ENCODE measurements at places on chromosomes 1 and 21. TPM values are rescaled to one million over a fixed set of nuclear protein-coding genes. Genes with fewer than 3 reads are reported as not detected.

GRCh38 chr1:94015489-94015817, 105.5 kb downstream of the ABCA4 start:
- no peak overlapping the region for H3K27ac ChIP-seq
- no peak overlapping the region for H3K4me3 ChIP-seq
- DNase-seq, result no peak
- peaks cover 10% of the 10 kb centered on the region for H3K4me1 ChIP-seq
- H3K27me3 ChIP-seq, result peaks cover 8% of the 10 kb centered on the region

DNA sequence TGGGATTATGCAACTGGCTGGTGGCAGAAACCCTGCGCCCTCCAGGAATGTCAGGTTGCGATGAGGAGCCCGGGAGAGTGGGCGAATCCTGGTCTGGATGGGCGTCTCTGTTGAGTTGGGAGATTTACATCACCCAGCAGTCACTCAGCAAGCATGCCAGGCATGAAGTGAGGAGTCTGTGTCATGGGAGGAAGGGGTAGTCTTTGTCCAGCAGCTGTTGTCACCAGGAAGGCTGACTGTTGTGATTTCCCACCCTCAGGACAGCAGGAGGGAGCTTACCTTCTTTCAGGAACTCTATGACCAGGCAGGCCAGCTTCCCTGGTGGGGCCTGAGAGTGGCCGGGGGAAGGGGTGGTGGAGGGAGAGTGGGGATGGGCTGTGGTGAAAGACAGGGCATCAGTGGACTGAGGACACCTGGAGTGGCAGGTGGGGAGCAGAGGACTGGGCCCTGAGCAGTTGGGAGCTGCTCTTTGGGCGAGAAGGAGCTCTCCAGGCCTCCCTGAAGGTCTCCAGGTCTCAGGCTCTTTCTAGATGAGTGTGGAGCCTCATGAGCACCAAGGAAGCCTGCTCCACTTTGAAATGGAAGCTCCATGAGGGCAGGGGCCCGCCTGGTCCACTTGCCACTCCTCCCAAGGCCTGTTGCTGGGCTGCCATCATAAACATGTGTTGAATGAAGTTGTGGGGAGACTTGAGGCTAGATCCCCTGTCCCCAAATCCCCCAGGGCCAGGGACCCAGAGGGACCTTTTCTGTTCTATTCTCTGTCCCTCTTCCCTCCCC, 21.3 kb upstream of the PKP1 start:
- H3K4me1 ChIP-seq, result peaks cover 3% of the 10 kb centered on the region
- H3K36me3 ChIP-seq, result peaks cover 2% of the 10 kb centered on the region
- DNase-seq, result no peak
- no peak overlapping the region for H3K27ac ChIP-seq
- H3K4me3 ChIP-seq, result no peak overlapping the region

- H3K27me3 ChIP-seq, result no peaks in the 10 kb centered on the region
- no peak overlapping the region for H3K27ac ChIP-seq
- H3K4me1 ChIP-seq, result peaks cover 83% of the 10 kb centered on the region
- no peak for DNase-seq
- no peaks in the 10 kb centered on the region for H3K36me3 ChIP-seq
Measured at GRCh38 chr1:206465951-206466350, 4.3 kb upstream of the IKBKE start.

- no peak overlapping the region for H3K27ac ChIP-seq
- peaks cover 2% of the 10 kb centered on the region for H3K27me3 ChIP-seq
- H3K4me3 ChIP-seq, result no peak overlapping the region
- H3K4me1 ChIP-seq, result no peaks in the 10 kb centered on the region
Measured at GRCh38 chr1:94726981-94727685, 93.0 kb upstream of the SLC44A3 start.

DNA sequence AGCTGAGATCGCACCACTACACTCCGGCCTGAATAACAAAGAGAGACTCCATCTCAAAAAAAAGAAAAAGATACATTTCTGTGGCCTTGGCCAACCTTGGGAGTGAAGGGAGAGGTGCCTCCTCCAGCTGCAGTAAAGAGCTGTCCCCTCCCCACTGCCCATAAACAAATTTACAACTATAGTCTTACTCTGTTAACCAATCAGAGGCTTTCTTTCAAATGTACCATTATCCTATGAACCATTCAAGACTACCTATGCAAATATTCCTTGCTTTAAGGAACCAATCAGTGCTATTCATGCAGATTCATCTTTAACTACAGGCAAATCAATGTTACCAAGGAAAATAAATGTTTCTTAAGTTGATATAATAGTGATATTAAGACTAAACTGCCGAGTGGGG, 1.0 kb downstream of the CELA2B start:
- no peak for DNase-seq
- H3K36me3 ChIP-seq, result no peaks in the 10 kb centered on the region
- no peaks in the 10 kb centered on the region for H3K4me1 ChIP-seq
- H3K27me3 ChIP-seq, result no peaks in the 10 kb centered on the region
- H3K27ac ChIP-seq, result no peak overlapping the region
- no peak overlapping the region for H3K4me3 ChIP-seq

GRCh38 chr1:162230517-162230916, 146.1 kb downstream of the SPATA46 start:
- H3K27ac ChIP-seq, result no peak overlapping the region
- no peaks in the 10 kb centered on the region for H3K36me3 ChIP-seq
- H3K4me1 ChIP-seq, result no peaks in the 10 kb centered on the region
- no peak overlapping the region for H3K4me3 ChIP-seq

- H3K27ac ChIP-seq, result no peak overlapping the region
- H3K36me3 ChIP-seq, result no peaks in the 10 kb centered on the region
- peaks cover 30% of the 10 kb centered on the region for H3K27me3 ChIP-seq
- no peak overlapping the region for H3K4me3 ChIP-seq
Measured at GRCh38 chr1:5611851-5612250, 380.4 kb downstream of the NPHP4 start.

GRCh38 chr1:192171123-192171522, 12.9 kb downstream of the RGS18 start:
- DNase-seq, result no peak
- H3K36me3 ChIP-seq, result no peaks in the 10 kb centered on the region
- H3K27ac ChIP-seq, result no peak overlapping the region
- H3K27me3 ChIP-seq, result no peaks in the 10 kb centered on the region
- no peak overlapping the region for H3K4me3 ChIP-seq

- H3K4me3 ChIP-seq, result no peak overlapping the region
- H3K27ac ChIP-seq, result no peak overlapping the region
- no peaks in the 10 kb centered on the region for H3K4me1 ChIP-seq
Measured at GRCh38 chr1:177287270-177287669, 116.5 kb downstream of the BRINP2 start.

GRCh38 chr1:14113841-14114567, 414.0 kb downstream of the PRDM2 start:
- peaks cover 11% of the 10 kb centered on the region for H3K27me3 ChIP-seq
- no peaks in the 10 kb centered on the region for H3K4me1 ChIP-seq
- no peaks in the 10 kb centered on the region for H3K36me3 ChIP-seq
- DNase-seq, result peak; percentile 21
- H3K27ac ChIP-seq, result no peak overlapping the region
- no peak overlapping the region for H3K4me3 ChIP-seq

DNA sequence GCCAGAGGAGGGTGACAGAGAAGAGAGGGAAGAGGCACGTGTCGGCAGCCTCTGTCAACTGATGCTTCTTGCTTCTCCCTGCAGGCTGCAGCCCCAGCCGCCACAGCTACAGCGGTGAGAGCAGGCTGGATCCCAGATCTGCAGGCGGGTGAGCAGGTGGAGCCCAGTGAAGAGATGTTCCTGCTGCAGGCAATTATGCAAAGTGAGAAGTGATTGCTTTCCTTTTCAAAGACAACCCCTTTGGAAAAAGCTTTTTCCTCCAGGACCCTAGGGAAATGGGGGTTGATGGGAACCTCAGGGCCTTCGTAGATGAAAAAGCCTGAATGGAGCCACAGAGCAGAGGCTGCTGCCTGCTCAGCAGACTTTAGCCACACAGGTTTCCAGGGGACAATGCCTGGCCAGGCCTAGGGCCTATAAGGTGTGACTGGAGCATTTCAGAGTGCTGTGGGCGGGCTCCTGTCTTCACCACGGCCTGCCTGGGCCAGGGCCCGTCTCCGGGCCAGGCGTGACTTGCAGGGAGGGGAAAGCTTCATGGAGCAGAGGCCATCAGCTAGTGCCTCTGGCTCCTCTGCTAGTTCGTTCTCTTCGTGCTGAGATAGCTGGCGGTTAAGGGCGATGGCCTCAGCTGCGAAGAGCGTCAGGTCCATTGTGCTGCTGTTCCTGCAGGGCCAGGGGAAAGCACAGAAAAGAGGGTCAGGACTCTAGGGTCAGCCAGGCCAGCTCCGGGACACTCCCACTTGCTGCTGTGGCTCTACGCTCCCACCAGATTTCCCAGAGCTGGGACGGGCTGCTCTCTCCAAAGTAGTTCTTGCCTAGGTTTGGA, 6.9 kb upstream of the KNCN start:
- no peak for DNase-seq
- no peaks in the 10 kb centered on the region for H3K36me3 ChIP-seq
- H3K4me3 ChIP-seq, result no peak overlapping the region
- no peaks in the 10 kb centered on the region for H3K4me1 ChIP-seq
- H3K27ac ChIP-seq, result no peak overlapping the region

- H3K27ac ChIP-seq, result no peak overlapping the region
- peaks cover 42% of the 10 kb centered on the region for H3K27me3 ChIP-seq
- no peak overlapping the region for H3K4me3 ChIP-seq
- H3K36me3 ChIP-seq, result no peaks in the 10 kb centered on the region
Measured at GRCh38 chr1:153133267-153133666, 17.4 kb downstream of the SPRR2G start.

DNA sequence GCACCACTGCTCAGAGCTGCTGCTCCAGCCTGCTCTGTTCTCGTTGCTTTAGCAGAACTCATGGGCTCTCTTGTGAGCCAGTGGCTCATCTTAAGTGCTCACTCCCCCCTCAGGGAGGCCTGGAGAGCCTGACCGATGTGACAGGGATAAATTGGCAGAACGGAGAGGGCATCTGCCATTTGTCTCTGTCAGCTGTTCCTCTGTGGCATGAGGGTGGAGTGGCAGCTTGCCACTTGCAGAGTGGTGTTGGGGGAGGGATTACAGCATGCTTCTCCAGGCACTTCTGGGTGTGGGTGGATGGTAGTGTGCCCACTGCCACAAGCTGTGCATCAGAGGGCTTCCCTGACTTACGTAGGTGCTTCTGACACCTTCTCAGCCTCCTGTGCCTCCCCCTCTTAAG, 229.5 kb downstream of the PAPPA2 start:
- DNase-seq, result no peak
- H3K27ac ChIP-seq, result no peak overlapping the region
- H3K36me3 ChIP-seq, result no peaks in the 10 kb centered on the region
- H3K4me3 ChIP-seq, result no peak overlapping the region

Gene CRNN
- not detected for total RNA-seq

Gene FCRL3
- total RNA-seq, result 1.2 TPM

Gene CYP4A22
- not detected for total RNA-seq

Gene GDAP2
- 18.8 TPM for total RNA-seq
